Stromal cell of bone marrow (primary cell): ENCODE measurements at places on chromosomes 3 and 15.

DNA sequence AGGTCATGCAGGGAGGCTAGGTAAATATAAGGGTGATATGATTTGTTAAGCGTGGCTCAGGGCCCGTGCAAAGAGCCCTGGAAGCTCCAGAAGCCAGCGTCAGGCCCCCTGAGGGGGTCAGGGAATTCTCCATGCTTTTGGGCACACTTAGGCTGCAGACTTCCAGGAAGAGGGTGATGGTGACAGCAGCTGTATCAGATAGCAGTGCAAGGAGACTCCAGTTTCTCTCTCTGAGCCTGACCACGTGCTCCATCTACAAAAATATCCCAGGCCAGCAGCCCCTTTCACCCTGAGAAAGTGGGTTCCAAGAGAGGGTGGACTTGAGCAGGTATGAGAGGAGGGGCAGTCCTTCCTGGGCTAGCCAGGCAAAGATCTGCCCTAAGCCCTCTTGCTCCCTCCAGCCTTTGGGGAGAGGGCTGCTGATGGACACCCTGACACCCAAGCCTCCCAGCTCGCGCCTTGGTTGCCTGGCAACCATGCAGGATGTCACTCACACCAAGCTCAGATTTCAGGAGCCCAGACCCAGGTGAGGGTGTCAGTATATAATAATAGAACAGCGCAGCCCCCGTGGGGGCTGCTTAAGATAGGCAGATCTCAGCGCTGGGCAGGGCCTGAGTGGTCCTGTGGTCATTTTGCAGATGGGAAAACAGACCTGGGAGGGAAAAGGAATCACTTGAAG is 35.8 kb downstream of the ATP2B2 start:
- DNase-seq = no peak

GRCh38 chr3:85710490-85710889 is 751.7 kb downstream of the CADM2 start:
- no peak for DNase-seq

DNA sequence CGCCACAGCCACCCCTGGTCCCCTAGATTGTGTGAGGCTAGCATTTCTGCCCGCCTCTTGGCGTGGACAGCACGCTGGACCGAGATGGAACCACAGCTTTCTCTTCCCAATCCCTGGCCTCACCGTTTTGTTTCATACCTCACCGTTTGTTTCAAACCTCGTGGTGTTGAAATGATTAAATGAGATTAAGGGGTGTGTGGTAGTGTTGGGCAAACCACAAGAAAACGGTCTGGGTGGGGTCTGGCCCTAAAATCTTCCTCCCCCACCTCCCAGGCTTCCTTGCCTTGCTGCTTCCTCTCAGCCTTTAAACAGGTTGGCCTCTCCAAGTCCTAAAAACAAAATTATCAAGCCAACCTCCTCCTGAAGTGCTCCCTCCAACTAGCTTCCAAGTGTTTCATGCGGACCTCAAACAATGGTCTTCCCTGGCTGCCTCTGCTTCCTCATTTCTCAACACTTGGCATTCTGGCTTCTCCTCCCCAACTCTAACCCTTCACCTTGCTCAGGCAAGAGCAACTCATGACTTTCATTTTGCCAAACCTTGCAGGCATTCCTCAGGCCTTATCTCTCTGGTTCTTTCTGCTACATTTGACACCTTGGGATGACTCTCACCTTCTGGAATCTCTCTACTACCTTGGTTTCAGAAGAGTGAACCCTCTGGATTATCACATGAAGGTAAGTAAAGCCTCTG is 1.4 kb upstream of the ATP13A3 start:
- no peak for DNase-seq

DNA sequence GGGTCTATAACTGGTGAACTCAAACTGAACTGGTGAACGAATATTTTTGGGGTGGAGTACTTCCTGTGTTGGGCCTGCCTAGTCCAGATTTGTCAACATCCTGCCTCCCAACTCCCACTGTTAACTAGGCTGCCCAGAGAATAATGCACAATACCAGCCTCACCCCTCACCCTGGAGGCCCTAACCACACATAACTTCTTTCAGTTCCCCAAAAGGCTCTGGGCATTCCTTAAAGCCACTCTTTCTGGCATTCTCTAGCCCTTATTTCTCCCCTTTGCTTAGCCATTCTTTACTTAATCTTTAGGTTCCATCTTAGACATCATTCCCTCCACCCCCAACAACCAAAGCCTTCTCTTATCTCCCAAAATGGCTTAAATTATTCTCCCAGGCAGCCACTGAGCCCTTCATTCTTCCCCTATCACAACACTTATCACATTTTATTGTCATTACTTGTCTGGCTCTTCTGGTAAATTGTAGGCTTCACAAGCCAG is 9.1 kb upstream of the SEC11A start:
- DNase-seq = no peak

DNA sequence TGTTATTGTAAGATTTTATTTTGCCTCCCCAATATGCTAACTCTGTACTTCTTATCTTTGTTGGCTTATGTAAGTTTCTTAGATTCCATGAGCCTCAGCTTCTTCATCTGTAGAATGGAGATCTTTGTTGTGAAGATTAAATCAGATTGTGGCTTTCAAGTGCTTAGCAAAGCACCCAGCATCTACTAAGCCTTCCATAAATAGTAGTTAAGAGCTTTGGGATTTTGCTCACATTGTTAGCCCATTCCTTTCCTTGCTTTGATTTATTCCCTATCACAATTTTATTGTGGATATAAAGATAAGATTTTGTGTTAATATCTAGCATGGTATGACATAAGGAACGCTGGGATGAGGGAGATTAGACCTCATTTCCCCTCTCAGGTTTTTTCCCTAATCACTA is 501.4 kb downstream of the PYDC2 start:
- DNase-seq = no peak

DNA sequence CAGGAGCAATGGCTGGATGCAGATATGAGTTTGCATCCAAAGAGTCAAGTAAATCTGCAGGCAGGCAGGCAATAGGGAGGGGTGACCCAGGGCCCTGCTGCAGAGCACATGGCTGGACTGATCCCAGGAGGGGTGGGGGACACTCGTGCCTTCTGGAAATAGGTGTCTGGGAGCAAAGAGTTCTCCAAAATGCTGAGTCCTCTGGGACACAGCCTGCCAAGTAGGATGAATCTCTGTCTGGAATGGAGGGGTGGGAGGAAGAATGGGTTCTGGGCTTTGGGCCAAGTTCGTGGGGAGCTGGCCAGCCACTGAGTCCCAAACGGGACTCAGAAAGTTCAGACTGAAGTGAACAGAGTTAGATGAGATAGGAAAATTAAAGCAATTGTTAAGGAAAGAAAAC is 214.5 kb downstream of the MTHFS start:
- DNase-seq = peak; percentile 63

DNA sequence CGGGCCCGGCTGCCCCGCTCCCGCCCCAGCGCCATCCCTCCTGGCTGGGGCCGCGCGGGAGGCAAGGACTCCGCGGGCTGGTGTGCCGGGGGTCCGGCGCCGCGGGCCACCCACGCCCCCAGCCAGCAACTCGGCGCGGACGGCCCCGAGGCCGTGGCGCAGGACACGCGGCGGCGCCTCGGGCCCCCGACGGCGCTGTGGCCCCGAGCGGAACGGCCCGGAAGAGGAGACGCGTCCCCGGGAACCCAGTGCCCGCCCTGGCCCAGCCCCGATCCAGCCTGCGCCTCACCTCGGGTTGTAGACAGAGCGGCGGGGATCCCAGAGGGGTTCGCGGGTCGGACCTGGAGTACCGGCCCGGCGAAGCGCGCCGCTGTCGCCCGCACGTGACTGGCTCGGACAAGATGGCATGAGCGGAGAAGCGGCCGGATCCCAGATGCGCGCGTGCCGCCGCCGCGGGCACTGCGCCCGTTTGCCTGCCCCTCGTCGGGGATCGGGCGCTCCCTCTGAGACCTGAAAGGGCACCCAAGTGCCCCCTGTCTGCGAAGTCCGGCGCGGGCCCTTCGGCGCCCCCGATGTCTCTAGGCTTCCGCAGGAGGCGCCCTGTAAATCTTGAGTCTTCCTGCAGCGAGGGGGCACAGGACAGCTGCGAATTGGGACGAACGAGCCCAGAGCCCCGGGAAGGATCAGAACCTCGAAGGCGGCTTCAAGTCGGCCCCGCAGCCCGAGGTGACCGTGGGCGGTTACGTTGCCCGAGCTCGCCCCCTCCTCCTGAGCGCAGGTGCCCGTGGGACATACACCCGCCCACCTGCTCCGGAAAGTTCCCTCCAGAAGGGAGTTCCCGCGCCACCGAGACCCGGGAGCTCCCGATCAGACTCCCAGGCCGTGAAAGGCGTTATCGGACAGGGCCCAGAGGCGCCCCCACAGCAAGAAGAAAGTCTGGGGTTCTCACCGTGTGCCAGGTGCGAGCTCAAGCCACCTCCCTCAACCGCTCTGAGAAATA is 598 bp upstream of the SFMBT1 start:
- DNase-seq = no peak

- DNase-seq = no peak
Observed at GRCh38 chr15:77980098-77980497, 97.4 kb downstream of the TBC1D2B start.

- no peak for DNase-seq
Observed at GRCh38 chr3:111605493-111605892, 10.3 kb upstream of the ZBED2 start.

GRCh38 chr15:29935296-29936004 is 113.2 kb upstream of the TJP1 start:
- no peak for DNase-seq
